ENCODE measurements at places on chromosomes 4 and X.

DNA sequence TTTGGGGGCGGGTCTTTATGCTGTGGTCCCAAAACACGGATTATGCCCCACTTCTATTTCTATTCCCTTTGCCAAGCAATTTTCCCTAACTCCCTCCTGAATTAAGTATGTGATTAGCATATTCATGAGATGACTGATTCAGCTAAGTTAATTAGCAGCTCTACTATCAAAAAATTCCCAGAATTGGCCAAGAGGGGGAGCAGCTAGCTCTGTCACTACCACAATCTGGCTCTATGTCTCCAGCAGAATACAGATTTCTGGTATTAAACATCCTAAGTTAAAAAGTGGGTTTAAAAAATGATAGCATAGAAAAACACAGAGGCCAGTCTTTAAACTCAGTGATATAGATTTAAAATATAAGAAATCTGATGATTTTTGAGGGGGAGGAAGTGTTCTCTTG is 80.3 kb downstream of the GPC4 start:
- DNase-seq = no peak

- no peak for DNase-seq
These were observed 145.7 kb downstream of the AMMECR1 start for GRCh38 chrX:110172215-110172614.

- DNase-seq = no peak
These were observed 217.6 kb downstream of the ZNF674 start for GRCh38 chrX:46327566-46328115.

GRCh38 chrX:43096830-43097229 is 318.9 kb upstream of the PPP1R2C start:
- DNase-seq = no peak

DNA sequence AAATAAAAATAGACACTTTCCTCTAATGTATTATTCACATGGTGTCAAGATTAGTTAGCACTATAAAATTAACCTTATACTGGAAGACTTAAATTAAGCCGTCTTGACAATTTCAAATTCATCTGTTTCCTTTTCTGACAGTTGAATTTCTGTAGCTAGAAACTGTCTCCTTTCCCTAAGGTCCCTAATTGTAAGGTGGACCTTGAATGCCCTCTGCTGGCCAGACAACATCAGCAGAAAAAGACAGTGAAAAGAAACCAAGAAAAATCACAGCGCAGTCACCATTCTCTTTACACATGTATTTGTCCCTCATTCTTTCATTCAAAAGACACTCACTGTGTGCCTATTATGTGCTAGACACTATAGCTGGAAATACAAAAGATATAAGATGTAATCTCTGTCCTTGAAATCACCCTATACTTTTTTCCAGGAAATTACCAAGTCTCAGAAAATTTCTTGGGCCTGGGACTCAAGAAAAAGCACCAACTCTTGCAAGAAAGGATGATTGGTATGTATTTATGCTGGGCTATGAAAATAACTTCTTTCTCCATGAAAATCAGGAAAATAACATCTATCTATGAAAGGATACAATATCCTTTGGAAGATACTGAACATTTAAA is 32.7 kb upstream of the AMBN start:
- no peak for DNase-seq

- DNase-seq = no peak
These were observed 1.1 kb downstream of the MORF4L2 start for GRCh38 chrX:103685396-103685795.

DNA sequence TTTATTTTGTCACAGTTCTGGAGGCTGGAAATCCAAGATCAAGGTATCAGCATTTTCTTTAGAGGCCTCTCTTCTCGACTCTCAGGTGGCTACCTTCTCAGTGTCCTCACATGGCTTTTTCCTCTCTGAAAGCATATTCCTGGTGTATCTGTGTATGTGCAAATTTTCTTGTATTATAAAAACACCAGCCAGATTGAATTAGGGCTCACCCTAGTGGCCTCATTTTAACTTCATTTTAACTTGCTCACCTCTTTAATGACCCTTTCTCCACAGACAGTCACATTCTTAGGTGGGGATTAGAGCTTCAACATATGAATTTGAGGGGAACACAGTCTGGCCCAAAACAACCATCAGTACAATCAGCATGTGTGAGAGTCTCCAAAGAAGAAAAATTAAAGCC is 542.4 kb upstream of the FAM241A start:
- no peak for DNase-seq

DNA sequence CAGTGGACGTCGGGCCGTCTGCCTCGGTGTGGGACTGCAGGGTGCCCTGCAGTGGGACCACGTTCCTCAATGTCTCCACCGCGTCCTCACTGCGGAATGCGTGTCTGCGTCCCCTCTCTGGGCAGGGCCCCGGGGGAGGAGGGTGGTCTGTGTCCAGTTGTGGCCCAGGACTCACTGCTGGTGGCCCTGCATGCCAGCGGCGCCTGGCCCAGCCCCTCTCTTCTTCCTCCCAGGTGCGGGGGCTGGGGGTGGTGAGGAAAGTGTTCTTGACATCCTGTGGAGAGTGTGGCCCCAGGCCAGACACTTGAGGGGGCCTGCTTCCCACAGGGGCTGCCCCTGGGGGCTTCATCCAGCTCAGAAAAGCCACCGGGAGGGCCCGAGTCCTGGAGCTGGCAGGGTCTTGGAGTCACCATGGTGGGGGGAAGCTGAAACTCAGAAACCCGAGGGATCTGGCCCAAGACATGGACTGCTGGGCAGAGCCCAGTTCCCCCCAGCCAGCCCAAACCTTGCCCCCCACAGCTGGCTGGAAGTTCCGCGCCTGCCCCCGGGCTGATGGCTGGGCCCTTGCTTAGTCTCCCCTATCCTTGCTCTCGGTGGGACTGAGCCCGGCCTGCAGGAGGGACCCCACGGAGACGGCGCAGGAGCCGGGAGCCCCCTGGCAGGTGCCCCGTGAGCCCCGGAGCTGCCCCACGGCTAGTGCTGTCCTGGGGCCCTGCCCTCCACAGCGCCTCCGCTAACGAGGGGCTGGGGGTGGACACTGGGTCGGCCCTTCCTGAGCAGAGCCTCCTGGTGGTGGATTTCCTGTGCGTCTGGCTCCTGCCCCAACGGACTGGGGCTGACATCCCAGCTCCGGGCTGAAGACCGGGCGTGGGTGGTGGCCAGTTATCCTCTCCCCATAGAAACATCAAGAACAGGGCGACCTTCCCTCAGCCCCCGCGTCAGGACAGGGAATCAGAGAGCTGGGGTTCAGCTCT is 2.9 kb downstream of the DOK7 start:
- no peak for DNase-seq

DNA sequence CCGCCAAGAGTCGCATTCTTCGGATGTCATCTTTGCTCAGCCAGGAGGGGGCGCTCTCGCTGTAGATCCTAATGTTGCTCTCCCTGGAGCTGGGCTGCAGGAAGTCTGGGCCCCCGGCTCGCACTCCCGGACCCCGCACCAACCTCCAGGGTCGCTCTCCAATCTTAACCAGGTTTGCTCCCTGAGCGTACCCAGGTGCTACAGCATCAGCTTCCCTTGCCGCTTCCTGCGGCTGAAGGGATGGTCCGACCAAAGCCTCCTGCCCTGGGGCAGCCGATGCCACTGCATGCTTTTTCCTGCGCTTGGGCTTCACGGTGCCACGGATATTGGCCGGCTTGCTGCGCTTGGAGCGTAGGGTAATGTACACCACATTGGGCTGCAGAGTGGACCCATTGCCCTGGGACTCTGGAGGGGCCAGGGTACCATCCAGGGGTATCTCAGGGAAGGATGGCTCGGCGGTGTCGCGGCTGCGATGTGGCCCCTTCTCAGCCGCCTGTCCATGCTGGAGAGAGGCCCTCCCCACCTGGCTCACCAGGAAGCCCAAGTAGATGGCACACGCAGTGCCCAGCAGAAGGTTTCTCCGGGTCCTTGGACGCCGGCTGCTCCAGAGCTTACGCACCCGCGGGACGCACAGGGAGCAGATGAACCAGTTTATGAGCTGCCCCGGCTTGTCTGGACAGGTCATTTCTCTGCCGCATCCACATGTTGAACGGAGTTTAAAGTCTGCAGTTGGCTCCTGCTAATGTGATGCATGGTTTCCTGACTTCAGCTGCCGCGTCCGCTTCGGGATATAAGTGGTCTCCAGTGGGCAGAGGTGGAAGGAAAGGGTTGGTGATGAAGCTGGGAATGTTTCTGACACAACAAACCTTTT is 1.9 kb downstream of the GASK1B start:
- no peak for DNase-seq

DNA sequence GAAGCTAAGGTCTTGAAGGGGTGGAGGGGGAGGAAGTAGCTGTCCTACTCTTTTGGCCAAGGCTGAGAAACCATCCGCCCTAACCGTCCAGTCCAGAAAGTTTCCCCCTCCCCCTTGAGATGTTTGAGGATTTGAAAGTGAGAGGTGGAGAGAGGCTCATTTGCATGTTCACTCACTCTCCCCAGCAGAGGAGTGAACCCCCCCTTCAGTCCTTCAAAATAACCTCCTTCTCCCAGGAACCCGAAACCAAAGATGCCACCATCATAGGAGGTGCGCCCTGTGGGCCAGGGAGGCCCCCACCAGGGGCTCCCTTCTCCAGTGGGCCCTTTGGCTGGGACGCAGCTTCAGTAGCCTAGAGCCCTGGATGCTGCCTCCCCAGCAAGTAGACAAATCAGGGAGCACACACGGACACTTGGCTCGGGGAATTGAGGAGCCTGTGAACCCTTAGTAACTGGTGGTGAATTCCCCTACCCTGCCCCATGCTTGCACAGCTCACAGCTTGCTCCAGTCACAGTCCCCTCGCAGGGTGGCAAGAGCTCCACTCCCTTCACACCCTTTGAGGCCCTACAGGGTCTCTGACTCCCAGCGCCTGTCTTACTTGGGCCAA is 25.6 kb downstream of the ELF4 start:
- no peak for DNase-seq

DNA sequence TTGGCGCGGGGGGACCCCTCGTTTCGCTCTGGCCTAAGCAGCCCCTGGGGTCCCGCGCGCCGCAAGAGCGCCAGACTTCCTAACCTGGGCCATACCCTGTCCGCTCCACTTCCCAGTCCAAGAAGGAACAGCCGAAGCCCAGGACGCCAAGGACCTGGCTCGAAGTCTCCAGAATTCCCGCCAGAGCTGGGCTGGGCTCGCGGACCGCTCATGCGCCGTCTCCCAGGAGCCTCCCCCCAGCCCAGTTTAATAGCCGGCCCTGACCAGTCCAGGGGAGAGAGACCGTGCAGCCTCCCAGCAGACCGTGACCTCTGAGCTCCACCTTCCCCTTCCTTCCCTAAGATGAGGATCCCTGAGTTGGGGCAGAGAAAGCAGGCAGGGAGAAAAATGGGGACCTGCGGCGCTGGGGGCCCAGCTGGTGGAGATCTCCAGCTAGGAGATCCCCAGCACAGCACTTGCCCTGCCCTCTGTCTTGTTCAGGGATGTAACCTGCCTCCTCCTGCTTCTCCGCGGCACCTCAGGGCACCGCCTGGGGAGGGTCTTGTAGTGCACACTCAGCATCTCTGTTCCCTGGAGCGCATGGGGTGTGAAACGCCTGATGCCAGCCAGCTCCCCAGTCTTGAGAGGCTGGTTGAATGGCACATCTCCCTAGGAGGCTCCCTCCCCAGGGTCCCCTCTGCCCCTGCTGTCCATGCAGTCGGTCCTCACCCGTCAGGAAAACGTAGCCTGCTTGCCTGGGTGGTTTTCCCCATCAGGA is 1.2 kb upstream of the LETM1 start:
- DNase-seq = no peak

DNA sequence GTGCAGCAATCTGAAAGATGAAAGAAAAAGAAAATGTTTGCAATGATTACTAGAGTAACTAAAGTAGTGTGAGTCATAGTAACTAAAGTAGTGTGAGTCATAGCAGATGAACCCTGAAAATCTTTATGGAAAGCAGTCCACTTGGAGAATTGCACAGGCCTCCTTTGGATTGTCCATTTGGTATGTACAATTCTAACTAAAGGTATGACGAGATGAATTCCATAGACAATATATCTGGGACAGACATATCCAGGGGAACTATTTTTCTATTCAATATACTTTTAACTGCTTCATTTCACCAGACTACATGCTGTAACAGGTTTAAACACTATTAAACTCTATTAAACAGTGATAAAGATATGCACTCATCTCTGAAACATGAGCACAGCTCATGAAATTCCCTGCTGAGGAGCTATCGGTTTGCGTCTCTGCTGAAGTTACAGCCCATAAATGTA is 798.7 kb downstream of the PCDH7 start:
- DNase-seq = no peak

GRCh38 chr4:186020793-186021407 is 48.1 kb upstream of the TLR3 start:
- no peak for DNase-seq

- no peak for DNase-seq
These were observed 6.6 kb downstream of the IBSP start for GRCh38 chr4:87805971-87806370.

DNA sequence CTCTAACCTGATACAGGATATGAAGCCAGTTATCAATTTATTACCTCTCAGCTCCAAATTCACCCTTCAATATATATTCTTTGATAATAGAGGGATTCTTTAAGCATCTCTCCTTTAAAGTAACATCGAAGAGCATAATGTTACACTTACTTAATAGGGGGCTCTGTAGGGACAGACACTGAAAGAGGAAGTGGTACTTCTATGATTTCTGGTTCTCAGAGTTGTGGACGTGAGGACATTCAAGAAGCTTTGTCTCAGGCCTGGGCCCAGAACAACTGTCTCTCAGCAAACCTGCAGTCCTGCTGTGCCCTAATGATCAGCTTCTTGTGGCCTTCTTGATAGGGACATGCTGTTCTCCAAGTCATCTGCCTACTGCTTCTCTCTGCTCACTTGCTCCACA is 4.2 kb upstream of the ZXDB start:
- no peak for DNase-seq

GRCh38 chrX:3407781-3408180 is 61.3 kb upstream of the MXRA5 start:
- no peak for DNase-seq

- no peak for DNase-seq
These were observed 15.9 kb downstream of the SH3TC1 start for GRCh38 chr4:8215001-8215427.

DNA sequence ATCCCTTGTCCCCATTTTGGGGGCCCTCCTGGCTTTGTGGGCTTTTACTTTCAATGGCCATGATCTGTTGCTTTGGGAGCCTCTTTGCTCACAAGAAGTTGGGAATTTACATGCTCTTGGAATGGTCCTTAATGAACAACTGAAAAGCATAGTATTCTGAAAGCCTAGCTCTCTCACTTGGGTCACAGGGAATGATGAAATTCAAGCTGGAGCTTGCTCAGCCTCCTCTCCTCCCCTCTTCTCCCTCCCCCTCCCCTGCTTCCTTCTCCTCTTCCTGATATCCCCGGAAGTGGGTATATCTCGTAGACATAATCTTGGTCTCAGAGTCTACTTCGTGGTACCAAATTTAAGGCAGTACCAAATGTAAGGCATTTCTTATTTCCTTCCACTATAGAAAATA is 400.6 kb upstream of the NR3C2 start:
- no peak for DNase-seq
